Stimulated activated CD8-positive, alpha-beta memory T cell treated with anti-CD3 and anti-CD28 coated beads, Interleukin-4, amount 100 ng/mL, for 4 hours (primary cell): ENCODE measurements at places on chromosomes 3 and 15.

DNA sequence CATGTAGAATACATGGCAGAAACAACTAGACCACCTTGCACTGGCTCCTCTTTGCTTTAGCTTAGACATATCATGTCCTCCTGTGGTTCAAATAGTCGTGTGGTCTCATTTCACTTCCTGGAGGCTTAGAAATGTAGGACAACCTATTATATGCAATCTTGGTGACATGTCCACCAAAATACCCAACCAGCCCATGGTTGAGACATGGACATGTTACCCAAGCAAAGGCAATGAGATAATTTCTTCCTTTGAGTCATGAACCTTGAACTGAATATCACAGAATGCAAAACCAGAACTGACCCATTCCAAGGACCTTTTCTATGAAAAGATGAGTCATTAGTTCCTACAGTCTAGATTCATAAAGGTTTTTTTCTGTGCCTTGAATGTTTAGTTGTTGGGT lies 309.0 kb upstream of the MDFIC2 start:
- no peak for DNase-seq

DNA sequence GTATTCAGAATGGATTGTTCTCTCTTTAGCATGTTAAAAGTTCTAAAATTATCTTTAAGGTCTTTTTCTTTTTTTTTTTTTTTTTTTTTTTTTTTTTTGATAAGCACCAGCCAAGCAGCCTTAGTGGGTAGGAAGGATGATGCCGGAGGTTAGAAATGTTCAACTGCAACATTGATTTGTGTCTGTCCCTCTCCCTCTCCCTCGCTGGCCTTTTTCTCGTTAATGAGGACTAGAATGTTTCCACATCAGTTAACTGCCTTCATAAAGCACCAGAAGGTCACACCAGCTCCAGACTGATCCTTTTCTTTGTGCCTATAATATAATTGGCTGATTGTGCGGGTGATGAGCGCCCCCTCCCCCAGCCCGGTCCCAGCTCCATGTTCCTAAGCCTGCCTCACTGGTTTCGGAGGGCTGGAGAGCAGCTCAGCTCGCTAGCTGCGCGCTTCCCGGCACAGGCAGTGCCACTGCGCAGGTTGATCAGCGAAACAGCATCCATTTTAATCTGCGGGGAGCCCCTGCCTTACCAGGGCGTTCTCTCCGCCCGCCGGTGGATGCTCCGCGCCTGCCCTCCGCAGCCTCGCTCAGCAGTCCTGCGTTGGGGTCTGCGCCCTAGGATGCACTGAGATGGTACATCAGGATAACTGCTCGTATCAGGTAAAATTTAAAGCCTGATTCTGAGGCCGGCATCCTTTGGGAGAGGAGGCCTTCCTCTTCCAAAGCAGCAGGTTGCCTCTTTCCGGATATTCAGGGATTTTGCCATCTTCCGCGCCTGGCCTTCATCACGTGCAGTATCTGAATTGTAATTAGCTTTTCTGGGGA lies 148.9 kb upstream of the IL12A start:
- no peak for DNase-seq

DNA sequence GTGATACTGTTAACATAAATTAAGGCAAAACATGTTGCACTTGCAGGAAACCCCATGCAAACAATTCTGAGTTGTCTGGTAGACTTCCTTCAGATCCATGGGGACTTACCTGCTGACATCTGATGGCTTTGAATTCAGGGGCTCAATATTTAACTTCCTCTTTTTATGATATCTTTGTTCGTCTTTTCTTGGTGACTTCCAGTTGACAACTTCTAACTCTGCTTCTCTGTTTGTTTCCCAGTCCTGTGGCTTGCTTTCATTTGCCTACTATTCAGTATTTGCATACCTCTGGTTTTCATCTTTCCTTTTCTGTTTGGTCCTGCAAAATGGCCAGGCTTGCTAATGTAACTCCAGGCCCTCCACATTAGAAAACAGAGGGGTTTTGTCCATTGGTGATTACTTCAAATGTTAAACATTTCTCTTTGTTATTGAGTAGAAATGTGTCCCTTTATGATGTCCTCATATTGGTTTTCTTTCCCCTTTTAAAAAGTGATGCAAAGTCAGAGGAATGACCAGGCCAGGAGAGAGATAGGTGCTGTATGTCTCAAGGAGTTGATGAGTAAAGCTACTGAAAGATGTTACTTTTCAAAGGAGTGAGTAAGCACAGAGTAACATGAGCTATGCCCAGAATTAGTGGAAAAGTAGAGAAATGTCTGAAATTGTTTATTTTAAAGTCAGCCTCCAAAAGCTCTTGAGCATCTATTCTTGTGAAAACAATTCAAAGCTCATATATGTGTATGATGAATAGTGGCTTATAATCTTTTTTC lies 335.9 kb downstream of the LPP start:
- DNase-seq, result no peak

DNA sequence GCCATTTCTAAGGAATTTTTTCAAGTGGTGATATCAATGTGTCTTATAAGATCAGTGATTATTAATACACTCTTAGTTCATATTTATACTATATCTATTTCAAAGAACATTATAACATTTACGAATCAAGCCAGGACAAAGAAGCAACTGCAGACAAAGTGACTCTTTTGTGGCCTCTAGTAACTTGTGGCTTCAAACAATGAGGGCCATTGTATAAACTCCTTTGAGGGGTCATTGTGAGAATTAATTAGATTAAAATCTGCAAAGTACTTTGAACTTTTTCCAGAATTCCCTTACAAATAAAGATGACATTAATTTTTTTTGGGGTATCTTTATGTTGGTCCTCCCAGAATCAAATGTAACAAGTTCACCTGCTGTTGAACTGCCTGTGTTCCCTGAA lies 12.3 kb upstream of the SLC30A4 start:
- no peak for DNase-seq

- no peak for DNase-seq
These were observed 54.8 kb downstream of the LMCD1 start for GRCh38 chr3:8556473-8556869.

DNA sequence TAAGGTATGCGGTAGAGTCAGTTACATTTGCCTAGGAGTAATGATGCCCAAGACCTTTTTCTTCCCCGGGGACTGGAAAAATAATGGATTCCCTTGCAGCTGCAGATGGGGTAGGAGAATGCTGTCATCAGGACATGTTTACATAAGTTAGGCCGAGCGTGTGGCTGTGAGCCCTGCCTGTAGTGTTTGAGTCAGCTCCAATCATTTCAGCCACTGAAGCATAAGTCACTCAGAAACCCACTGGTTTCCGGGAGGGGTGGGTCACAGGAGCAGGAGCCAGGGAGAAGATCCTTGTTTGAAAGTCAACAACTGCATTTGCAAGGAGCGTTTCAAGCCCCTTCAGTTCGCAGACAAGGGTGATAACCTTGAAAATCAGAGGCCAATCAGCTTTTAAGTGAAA lies 562.3 kb downstream of the MCTP2 start:
- no peak for DNase-seq

GRCh38 chr3:141105828-141106628 lies 54.9 kb downstream of the SPSB4 start:
- DNase-seq, result peak; percentile 31

DNA sequence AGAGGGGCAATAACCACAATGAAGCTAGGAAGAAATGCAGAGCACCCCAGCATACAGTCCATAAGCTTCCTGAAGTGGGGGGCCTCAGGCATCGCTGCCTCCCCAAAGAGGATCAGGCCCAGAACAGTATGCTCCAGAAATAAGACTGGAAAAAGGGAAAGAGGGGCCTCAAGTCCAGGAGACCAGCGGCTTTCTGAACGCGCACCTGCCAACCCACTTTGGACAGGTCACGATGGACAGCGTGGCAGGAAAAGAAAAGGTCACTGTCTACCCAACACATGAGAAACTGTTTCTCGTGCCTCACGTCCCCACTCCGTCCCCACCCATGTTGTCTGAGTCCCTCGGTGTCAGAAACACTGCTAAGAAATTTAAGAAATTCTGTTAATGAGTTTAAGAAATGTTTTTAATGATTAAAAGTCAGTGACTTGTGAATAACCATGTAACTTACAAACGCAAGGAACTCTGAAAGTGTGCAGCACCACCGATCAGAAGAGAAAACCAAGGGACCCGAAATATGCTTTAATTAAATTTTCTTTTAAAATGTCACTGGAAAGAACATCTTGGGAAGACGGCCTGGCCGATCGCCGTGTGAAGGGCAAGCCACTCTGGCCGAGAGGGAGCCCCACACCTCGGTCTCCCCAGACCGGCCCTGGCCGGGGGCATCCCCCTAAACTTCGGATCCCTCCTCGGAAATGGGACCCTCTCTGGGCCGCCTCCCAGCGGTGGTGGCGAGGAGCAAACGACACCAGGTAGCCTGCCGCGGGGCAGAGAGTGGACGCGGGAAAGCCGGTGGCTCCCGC lies 1.7 kb upstream of the PPARG start:
- DNase-seq, result no peak

GRCh38 chr3:114295946-114296345 lies 2.1 kb downstream of the TIGIT start:
- no peak for DNase-seq

- no peak for DNase-seq
These were observed 825 bp upstream of the RTP3 start for GRCh38 chr3:46496746-46497555.

- no peak for DNase-seq
These were observed 90.1 kb upstream of the BHLHE40 start for GRCh38 chr3:4888913-4889846.

GRCh38 chr15:84844964-84845363 lies 27.8 kb downstream of the ALPK3 start:
- no peak for DNase-seq

GRCh38 chr3:42502429-42503250 lies at the start of gene VIPR1:
Gene VIPR1 (plus strand): TSS chr3:42502643. CDS start chr3:42502736, 93 bp downstream.
- peak; percentile 79 for DNase-seq

- no peak for DNase-seq
These were observed 67.6 kb downstream of the SMAD3 start for GRCh38 chr15:67133026-67133425.

GRCh38 chr3:187458921-187459320 lies 90.7 kb downstream of the RTP4 start:
- no peak for DNase-seq

DNA sequence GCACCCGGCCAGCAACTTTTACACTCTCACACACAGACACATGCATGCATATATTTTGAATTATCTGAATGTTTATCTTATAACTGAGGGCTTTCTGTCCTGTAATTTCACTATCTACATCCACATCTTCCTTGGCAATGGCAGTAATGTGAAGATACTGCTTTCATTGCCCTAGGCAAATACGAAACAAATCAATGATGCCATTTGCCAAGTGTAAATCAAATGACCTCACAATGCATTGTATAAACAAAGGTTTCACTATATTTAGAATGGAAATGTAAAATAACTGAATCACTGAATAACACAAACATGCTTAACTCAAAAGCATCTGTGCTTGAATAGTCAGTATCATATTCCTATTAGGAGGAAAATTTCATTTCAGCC lies 455.6 kb downstream of the TBL1XR1 start:
- no peak for DNase-seq

GRCh38 chr3:128297401-128298138 lies 144.3 kb downstream of the EEFSEC start:
- DNase-seq, result no peak

GRCh38 chr3:171142985-171143384 lies 116.5 kb upstream of the SLC2A2 start:
- no peak for DNase-seq

GRCh38 chr3:58766587-58767282 lies 100.2 kb upstream of the FAM3D start:
- DNase-seq, result no peak

GRCh38 chr15:88529021-88529630 lies 17.4 kb downstream of the DET1 start:
- DNase-seq, result no peak

DNA sequence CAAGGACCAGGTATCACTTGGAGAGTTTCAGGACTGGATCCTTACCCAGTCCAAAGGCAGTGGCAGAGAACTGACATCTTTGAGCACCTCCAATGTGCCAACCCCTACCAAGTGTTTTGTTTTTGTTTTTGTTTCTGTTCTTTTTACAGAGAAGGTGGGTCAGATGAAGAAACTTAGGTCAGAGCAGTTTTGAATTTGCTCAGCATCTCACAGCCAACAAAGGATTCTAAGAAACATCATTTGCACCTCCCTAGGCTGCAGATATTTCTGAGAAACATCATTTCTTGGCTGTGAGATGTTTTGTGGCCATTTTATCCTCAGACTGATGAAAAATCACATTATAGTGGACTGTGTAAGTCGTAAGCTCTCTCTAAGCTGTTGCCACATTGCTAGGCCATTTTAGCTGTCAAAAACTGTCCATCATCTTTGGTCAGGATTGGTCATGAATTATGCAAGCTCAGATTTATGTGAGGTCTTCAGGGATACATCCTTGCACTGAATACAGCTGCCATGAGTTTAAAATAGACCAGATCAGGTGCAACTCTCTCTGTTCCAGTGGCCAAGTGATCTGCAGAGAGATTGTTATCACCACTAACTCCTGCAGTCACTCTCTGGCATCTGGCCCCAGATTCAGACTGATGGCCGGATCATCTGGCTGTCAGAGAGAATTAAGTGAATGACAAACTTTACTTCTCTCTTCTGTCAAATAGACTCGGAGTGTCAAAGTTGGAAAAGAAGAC lies 341.5 kb downstream of the EPHB1 start:
- no peak for DNase-seq

- DNase-seq, result no peak
These were observed 149.6 kb downstream of the RORA start for GRCh38 chr15:61079529-61079928.

DNA sequence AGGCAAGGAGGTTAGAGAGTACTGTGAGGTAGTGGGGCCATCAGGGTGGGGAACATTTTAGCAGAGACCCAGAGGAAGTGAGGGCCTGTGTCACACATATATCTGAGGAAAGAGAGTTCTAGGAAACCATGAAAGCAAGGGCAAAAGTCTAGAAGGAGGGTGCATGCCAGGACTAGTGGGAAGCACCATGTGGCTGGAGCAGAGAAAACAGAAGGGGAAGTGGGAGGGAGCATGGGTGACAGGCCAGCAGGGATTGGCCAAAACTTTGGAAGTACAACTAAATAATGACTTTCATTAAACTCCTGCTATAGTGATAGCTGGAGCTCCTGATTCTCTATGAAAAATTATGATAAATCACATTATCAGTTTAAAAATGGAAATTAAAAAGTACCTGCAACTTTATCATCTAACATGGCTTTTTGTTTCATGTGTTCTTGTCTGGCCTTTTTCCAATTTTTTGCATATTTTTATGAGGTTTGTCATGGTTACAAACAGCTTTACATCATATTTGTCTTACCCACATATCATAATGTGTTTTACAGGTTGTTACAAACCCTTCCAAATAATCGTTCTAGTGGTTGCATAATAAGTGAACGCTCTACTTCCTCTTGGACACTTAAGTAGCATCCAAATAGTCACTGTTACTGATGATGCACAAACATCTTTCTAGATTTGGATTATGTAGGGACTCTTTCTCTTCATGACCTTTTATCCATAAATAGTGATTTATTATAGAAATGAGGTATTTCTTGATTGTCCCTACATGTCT lies 168.3 kb downstream of the NEK10 start:
- DNase-seq, result no peak

DNA sequence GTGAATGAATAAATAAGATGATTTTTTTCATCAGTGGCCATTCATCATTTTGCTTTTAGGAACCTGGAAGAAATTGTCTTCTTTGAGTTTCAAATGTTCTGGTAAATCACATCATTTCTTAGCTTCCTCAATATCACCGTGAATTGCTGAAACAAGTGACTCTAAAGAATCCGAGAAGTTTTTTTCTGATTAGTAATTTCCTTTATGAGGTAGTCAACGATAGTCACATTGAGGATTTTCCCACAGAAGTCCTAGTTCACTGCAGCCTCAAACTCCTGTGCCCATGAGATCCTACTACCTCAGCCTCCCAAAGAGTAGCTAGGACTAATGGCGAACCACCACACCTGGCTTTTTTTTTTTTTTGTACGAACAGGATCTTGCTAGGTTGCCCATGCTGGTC lies 3.6 kb upstream of the TMPRSS7 start:
- no peak for DNase-seq
